Activated T-helper 1 cell treated with anti-CD3 and anti-CD28 coated beads, Interleukin-12 subunit alpha, Interleukin-12 subunit beta, Interleukin-2, Interleukin-4 antibody, amounts not matched to agents 30 ng/mL and 10 ng/mL and 1 ng/mL, durations not matched to agents 14 hours and 24 hours and 36 hours (primary cell): ENCODE measurements at places on chromosomes 2 and 18. TPM values are rescaled to one million over a fixed set of nuclear protein-coding genes. Genes with fewer than 3 reads are reported as not detected.

Gene FAM124B
- 0.23 and 0.34 TPM in 2 replicates for total RNA-seq

Gene GDF7
- total RNA-seq: 0.10 and 0.15 TPM in 2 replicates

Gene C2orf66
- 0.18 and 0.42 TPM in 2 replicates for total RNA-seq

Gene CYTIP
- 296 and 302 TPM in 2 replicates for total RNA-seq

Gene ANKRD36C
- 52.9 and 56.9 TPM in 2 replicates for total RNA-seq

Gene CCDC150
- 16.7 and 19.6 TPM in 2 replicates for total RNA-seq

Gene TPO
- total RNA-seq: not detected in 2 replicates

Gene DTNB
- 28.8 and 28.9 TPM in 2 replicates for total RNA-seq

Gene UPP2
- not detected in 2 replicates for total RNA-seq
